NCI-H1417 (cell line): ENCODE measurements at places on chromosomes 1 and 21.

- DNase-seq: no peak
These were observed 1.0 kb downstream of the TP53BP2 start for GRCh38 chr1:223844787-223845036.

DNA sequence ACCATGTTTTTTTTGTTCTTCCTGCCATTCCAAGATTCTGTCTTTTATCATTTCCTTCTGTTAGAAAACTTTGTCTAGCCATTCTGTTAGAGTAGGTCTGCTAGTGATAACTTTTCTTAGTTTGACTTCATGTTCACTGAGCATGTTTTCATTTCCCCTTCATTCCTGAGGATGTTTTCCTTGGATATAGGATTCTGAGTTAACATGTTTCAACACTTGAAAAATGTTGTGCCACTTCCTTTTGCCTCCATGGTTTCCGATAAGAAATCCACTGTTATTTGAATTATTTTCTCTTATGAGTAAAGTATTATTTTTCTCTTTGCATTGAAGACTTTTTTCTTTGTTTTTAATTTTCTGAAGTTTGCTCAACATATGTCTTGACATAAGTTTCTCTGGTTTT lies 66.7 kb downstream of the ATP1A1 start:
- DNase-seq: no peak

- DNase-seq: no peak
These were observed 19.4 kb downstream of the VANGL1 start for GRCh38 chr1:115661157-115661556.

DNA sequence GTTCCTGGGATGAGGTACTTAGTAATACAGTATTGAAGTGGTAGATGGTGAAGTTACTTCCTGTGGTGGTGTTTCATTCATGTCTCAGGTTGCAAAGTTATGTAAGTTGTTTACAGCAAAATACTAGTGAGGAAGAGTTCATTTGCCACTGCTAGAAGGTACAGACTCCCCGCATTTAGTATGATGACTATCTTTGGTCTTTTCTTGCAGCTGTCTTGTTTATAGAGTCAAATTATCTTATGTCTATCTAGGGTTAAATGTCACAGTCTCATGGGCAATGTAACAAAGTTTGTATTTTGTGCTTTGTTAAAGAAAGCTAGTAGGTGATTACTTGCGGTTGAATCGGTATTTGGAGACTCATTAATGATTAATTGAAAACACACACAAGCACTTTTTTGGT lies 50.2 kb downstream of the LRRC8D start:
- no peak for DNase-seq

- no peak for DNase-seq
These were observed 66.4 kb upstream of the TARDBP start for GRCh38 chr1:10945991-10946509.

- no peak for DNase-seq
These were observed 133.2 kb downstream of the TGFB2 start for GRCh38 chr1:218478336-218478735.

GRCh38 chr1:97186381-97186780 lies 464.8 kb downstream of the PTBP2 start:
- DNase-seq: peak; percentile 8

- no peak for DNase-seq
These were observed 59.0 kb upstream of the TINAGL1 start for GRCh38 chr1:31517301-31517700.

- DNase-seq: no peak
These were observed 20.3 kb downstream of the RHBG start for GRCh38 chr1:156389311-156389710.

GRCh38 chr1:67052741-67053534 lies 1.0 kb downstream of the SLC35D1 start:
- no peak for DNase-seq

- DNase-seq: no peak
These were observed 54.7 kb downstream of the CD2 start for GRCh38 chr1:116808848-116809508.

- no peak for DNase-seq
These were observed 4.1 kb downstream of the ORC1 start for GRCh38 chr1:52400131-52400530.

DNA sequence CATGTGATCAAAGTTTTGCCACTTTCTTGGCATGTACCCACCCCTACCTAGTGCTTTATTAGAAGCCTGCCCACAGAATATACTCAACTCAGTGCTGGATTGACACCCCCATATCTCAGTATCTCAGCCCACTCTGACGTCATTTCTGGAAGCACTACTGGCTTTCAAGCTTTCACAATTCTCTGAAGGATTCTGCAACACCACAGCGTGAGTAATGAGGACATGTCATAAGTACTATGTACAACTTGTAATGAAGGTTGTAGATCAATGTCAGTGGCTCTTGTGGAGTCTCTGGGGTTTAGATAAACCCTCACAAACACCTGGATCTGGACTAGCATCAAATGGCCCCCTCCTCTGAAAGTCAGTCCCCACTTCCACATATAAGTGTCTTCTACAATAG lies 57.2 kb downstream of the TNFSF4 start:
- DNase-seq: no peak

GRCh38 chr1:57238233-57238781 lies 185.6 kb downstream of the DAB1 start:
- no peak for DNase-seq

- no peak for DNase-seq
These were observed 42.7 kb downstream of the AGPAT3 start for GRCh38 chr21:43907751-43908150.

- no peak for DNase-seq
These were observed 21.3 kb downstream of the A3GALT2 start for GRCh38 chr1:33299461-33300155.

DNA sequence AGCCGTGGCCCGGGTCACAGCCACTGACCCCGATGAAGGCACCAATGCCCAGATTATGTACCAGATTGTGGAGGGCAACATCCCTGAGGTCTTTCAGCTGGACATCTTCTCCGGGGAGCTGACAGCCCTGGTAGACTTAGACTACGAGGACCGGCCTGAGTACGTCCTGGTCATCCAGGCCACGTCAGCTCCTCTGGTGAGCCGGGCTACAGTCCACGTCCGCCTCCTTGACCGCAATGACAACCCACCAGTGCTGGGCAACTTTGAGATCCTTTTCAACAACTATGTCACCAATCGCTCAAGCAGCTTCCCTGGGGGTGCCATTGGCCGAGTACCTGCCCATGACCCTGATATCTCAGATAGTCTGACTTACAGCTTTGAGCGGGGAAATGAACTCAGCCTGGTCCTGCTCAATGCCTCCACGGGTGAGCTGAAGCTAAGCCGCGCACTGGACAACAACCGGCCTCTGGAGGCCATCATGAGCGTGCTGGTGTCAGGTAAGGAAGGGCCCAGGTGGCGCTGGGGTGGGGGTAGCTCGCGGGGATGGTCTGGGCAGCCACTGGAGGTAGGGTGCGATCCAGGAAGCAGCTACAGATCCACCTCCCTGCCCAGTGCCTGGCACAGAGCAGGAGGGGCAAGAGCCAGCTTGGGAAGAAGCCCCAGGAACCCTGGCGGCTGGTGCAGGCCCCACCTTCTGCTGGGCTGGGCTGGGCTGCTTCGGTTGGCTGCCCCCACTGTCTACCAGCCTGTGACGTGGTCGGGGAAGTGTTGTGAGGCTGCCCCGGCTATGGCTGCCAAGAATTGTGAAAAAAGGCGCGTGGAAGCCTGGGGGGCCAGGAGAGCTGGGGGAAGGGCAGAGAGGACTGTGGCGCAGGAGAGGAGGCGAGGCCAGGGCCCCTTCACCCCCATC lies 3.8 kb downstream of the CELSR2 start:
- DNase-seq: no peak

DNA sequence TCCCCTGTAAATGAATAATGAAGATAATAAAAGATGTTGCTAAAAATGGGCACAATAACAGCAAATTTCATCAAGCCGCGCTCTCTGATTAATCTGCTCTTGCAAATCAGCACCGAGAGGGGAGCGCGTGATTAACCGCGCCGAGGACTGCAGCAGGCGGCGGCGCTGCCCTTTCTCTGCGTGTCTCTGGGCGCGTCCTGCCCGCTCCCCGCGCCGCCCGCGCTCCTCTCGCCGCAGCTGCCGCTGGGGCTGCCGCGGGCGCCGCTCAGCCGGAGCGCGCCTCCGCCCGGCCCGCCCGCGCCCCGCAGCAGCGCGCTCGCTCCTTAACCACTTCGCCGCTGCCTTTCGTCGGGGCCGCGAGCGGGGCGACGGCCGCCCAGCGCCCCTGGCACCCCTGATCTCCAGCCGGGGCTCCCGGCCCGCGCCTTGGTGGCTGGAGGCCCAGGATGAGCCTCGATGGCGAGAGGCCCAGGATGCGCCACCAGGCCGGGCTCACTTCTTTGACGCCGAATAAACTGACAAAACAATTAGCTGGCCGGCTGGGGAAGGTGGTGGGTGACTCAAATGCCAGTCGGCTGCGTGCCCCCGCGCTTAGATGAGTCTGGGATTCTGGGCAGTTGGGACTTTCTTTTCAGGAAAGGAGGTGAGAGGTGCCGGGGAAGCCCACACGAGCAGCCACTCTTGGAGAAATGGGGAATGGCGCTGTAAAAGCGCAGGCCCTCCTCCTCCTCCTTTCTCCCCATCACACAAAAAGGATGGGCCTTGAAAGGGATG lies 221.4 kb upstream of the PKN2 start:
- DNase-seq: peak; percentile 20

GRCh38 chr1:205374210-205375078 lies 17.7 kb upstream of the KLHDC8A start:
- no peak for DNase-seq

DNA sequence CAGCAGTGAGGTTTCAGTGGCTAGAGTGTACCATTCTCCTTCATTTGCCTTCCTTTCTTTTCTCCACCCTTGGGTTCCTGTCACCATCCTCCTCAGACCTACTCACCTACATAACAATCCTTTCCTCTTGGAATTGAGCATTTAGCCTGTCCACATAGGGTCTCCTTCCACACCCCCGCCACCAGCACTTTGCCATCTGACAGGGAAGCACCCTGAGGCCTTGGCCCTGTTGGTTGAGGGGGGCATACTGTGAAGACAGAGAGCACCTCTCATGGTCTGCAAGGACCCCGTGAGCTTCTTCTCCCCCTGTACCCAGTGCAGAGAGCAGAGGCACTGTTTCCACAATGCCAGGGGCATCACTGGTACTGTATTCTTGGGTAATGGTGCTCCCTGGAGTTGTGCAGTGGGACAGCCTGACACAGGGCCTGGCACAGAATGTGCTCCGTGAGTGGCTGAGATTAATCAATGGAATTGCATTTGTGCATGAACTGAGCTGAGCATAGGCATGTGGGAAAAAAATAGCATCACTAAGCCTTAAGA lies 14.9 kb upstream of the SLC5A9 start:
- no peak for DNase-seq

- no peak for DNase-seq
These were observed 86.8 kb downstream of the TEX35 start for GRCh38 chr1:178599745-178600144.

- no peak for DNase-seq
These were observed 9.0 kb downstream of the TSACC start for GRCh38 chr1:156347331-156347730.

GRCh38 chr1:158149577-158150269 lies 31.0 kb upstream of the CD1D start:
- peak; percentile 91 for DNase-seq

DNA sequence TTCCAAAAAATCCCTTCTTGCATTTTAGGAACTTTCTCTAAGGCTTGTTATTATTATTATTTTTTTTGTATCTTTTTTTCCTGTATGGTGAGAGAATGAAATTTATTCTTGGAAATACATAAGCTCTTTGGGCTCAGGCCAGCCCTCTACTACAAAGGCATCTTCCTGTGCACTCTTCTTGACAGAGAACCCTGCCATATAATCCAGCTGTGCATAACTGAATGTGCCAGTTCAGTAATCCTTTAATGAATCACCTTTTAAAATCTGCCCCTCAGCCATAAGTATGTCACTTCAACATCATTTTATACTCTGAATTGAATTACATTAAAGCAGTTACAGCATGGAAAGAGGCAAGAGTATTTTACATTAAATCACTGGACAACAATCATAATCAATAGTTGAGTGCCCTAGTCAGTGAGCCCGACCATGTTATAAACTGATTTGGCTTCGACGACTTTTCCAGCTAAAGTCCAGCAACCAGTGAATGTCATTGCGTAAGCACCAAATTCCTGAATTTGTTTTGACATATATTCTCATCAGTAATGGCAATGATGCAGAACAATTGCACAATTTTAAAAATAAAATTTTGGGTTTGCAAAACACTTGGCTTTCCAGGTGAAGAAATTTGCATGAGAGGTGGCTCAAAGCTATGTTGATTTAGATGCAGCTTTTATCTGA lies 59.2 kb upstream of the KCNK2 start:
- no peak for DNase-seq

DNA sequence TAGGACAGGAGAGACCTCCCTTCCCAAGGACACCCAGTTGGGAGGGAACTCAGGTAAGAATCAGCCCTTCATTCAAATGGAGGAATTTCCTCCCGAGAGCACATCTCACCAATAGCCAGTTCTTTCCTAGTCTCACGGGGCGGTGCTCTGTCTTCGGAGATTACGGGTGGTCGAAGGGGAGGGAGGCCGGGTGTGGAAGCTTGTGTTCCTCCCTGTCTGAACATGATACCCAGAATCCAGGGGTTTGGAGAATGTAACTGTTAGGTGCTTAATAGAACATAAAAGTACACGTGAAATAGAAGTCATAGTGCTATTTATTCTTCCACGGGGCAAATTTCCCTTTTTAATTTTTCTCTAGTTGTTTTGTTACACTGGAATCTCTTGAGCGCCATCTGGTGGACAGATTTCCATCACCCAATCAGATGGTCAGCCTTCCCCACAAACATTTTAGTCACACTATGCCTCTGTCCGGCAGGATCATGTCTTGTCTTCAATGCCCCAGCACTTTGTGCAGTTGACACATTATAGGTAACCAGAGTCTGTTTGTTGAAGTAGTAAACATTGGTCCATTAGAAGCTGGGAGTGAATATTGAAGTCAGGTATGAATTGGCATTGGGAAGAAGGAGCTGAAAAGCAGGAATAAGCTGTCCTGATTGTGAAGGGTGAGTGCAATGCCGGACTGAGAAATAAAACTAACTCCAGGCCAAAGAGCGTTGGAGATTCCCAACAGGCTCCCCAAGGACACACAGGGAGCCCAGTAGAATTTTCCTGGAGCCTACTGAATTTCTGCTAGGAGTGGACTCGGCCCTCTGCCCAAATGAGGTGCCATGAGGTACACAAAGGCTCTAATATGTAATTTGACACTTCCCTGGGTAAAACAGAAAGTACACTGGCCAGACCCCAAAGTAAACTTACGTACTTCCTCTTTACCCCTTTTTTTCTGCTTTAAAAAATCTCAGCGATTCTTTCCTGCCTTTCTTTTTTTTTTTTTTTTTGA lies 27.6 kb upstream of the ZNF697 start:
- peak; percentile 88 for DNase-seq

GRCh38 chr1:43449708-43450069 lies 4.0 kb downstream of the HYI start:
- DNase-seq: no peak
